ENCODE measurements at places on chromosomes 7 and 10.

DNA sequence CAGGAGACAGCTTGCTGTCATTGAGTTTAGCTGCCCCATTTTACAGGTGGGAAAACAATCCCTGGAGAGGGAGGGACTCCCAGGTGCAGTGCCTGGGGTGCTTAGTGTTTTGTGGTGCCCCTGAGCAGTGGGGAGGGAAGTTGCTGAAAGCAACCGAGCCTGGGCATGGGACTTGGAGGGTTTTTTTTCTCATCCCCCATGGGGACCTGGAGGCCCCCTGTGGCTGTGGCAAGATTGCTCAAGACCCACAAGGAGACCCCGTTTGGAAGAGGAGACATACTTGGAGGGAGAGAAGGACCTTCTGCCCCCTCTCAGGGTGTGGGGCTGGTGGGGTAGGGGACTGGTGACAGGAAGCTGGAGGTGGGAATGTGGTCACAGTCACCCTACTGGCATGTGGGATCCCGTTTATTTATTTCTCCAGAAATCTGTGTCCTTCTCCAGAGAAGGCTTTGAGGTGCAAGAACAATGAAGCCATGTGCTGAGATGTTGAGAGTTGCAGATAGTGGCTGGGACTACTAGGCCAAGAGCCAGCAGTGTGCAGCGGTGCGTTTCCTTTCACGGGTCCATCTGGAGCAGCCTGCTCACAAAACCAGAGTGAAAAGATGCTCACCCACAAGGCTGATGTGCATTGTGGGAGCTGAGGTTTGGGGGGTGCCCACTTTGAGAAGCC is 21.5 kb downstream of the ZMIZ1 start:
- no peak for DNase-seq

DNA sequence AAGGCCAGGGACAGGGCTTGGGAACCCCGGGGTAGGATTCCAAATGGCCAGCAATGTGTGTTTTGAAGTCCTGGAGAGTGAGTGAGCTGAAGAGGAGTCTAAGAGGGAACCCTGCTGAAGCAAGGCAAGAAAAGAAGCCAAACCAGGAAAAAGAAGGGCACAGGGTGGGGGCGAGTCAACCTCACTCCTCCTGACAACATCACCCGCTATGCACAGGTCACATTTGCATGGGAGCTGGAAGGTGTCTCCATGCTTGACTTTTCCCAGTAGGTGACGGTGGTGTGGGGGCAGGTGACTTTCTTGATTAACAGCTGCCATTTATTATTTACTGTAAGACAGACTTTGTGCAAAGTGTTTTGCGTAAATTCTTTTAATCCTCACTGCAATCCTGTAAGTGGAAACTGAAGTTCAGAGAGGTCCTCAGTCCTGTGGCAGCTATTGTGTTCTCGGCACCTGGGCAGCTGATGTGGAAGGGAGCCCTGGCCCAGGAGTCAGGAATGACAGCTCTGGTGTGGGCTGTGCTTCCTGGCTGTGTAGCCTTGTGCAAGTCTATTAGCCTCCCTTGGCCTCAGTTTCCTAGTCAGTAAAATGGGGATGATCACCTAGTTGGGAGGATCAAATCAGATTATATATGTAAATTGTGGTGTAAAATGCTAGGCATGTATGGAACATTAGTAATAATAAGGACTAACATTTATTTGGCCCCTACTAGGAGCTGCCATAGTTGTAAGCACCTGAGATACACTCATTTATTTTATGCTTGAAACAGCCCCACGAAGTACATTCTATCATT is 90.9 kb downstream of the SH3PXD2A start:
- DNase-seq, result no peak

DNA sequence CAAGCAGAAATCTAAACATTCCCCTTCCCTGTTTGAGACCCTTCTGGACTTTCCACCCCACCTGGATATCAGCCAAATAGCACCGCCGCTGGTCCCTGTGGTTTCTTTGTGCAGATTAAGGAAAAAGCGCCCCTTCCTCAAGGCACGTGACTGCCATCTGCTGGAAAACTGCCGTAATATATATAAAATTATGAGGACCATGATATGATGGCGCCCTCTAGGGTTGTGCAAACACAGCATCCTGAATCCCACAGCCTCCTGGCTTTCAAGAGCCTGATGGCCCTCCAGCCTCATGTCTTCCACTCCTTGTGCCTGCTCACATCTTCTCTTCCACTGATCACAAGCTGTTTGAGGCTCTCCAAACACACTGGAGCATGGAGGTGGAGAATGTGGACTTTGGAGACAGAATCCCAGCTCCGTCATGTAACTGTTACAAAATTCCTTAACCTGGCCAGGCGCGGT is 121.3 kb downstream of the MYL10 start:
- DNase-seq, result peak; percentile 15

DNA sequence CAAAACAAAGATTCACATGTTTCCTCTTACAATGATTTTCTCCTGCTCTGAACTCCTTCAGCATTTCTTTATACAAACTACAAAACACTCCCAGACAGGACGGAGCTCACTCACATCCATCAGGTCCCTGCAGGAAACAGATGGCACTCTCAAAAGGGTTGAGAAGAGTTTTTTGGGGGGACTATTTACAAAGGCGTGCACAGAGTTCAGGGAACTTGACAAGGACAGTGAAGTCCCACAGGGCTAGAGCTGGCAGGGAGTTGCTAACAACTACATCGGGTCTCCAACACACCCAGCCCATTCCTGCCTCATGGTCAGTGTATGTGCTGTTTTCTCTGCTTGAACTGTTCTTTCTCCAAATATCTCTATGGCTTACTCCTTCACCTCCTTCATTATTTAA is 24.7 kb upstream of the YAE1 start:
- no peak for DNase-seq

DNA sequence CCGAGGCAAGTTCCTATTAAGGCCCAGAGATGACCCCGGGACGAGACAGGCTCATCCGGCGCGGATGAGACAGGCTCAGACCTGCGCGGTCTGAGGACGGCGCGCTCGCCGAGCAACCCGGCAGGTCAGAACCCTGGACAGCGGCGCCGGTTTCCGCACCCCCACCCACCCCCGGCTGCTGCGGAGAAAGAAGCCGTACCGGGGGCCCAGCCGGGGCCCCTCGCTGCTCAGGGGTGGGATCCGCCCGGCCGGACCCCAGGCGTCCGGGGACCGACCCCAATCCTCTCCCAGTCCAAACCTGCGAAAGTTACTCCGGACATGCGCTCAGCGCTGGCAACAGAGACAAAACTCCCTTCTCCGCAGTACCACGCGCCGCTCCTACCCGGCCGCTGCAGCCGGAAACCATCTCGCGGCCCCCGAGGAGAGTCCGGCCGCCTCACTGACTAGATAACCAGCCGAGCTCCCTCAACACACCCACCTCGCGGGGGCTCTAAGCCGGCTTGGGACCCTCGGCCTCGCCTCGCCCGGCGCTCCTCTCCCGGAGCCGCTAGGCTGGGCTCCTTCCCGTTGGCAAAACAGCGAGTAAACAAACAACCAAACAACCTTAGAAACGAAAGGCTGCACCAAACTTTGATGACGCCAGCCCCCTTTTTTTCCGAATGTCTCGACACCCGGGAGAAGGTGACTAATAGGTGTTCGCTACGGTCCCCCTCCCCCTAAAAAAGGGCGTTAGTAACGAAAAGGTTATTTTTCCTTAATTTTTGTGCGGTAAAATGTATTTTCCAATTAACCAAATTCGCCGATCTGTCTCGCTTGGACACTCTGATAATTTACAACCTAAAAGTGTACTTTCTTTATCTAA is 2.3 kb upstream of the DRGX start:
- DNase-seq, result peak; percentile 50

- DNase-seq, result no peak
Measured at GRCh38 chr7:101164071-101164840, 1.1 kb downstream of the VGF start.

DNA sequence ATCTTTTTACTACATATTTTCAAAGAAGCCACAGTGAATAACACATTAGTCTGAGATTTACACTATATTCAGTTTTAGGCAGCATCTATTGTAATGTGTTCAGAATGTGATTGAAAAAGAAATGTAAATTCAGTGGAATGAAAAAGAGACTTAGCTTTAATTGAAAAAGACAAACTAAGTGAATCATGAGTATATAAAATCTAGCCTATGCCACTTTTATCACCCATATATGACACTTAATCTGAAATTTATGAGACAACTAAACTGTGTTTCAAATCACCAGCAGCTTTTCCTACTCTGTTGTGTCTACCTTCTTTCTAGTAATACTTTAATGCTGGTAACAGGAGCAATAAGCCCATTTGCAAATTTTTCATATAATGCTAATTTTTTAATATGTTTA is 4.7 kb downstream of the SKAP2 start:
- no peak for DNase-seq

- DNase-seq, result no peak
Measured at GRCh38 chr7:47310020-47310419, 271.9 kb downstream of the TNS3 start.

- DNase-seq, result peak; percentile 47
Measured at GRCh38 chr10:133230387-133231195, 574 bp downstream of the UTF1 start.

GRCh38 chr10:101778781-101779543 is 3.0 kb upstream of the FGF8 start:
- DNase-seq, result no peak

Measured in CD4-positive, alpha-beta T cell treated with Interferon alpha-2 for 1 hour (primary cell).